Non-pigmented ciliary epithelial cell (primary cell): ENCODE measurements at places on chromosomes 13 and 19.

- no peak for DNase-seq
These were observed 3.1 kb downstream of the RPS28 start for GRCh38 chr19:8324186-8325050.

DNA sequence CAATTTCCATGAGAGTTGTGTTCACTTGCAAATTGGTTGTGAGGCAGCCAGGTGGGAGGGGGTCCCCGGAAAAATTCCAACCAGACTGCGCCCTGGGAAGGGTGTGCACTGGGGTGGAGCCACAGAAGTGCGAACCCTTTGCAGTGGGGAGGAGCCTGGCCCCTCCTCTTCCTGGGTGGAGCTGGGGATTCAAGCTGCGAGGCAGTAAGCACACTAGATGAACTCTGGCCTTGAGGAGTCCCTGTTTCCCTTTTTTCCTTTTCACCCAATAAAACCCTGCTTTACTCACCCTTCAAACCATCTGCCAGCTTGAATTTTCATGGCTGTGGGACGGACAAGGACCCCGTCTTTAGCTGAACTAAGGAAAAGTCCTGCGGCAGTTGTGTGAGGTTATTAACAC lies 31.0 kb upstream of the MBNL2 start:
- DNase-seq: no peak

DNA sequence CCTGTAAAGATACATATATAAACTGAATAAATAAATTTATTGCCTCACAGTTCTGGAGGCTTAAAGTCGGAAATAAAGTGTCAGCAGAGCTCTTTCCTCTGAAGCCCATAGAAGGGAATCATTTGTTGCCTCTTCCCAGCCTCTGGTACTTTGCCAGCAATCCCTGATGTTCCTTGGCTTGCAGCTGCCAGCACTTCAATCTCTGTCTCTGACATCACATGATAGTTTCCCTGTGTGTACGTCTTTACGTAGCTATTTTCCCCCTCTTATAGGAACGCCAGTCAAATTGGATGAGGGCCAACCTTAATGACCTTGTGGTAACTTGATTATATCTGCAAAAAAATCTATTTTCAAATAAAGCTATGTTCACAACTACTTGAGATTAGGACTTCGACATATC lies 250.9 kb downstream of the LIG4 start:
- DNase-seq: no peak

DNA sequence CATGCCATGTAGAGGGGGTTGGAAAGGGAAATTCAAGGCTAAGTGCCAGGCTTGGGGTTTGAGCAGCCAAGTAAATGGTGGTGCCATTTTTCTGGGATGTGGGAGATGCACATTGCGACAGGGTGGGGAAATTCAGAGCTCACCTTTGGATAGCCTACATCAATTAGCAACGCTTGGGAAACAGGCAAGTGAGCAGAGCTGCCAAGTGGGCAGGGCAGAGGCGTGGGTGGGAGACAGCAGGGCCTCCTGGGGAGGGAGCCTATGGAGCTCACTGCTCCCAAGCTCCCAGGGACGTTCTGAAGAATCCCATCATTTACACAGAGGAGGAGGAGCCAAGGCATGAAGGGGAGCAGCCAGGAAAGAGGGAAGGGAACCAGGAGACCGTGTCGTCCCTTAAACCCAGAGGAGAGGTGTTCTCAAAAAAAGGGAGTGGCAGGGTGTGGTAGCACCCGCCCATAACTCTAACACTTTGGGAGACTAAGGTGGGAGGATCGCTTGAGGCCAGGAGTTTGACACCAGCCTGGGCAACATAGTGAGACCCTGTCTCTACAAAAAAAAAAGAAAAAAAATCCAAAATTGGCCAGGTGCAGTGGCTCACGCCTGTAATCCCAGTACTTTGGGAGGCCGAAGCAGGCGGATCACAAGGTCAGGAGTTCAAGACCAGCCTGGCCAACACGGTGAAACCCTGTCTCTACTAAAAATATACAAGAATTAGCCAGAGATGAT lies 11.5 kb upstream of the CCNE1 start:
- DNase-seq: no peak

DNA sequence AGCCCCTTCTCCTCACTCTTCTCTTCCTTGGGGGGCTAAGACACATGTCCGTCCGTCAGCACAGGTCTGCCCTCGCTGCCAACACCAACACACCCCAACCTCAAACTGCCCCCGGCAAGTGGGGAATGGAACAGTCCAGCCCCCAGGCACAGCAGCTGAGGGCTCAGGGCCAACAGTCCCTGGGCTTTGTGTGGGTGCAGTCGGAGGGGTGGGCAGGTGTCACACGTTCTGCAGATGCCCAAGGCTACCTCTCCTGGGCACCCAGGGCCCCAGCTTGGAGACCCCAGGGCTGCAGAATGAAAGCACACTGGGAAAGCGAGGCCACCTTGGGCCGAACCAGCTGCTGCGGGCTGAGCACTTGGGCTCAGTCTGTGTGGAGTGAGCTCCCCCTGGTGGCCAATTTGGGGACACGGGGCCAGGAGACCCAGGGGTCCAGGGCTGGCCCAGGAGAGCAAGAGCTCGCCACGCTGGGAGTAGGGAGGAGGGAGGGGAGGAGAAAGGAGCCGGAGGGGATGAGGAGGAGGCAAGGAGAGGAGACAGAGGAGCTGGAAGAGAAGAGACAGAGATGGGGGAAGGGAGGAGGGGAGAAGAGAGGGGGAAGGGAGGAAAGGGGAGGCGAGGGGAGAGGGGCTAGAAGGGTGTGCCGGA lies 14.0 kb upstream of the ATP8B3 start:
- DNase-seq: no peak
